ENCODE measurements at places on chromosomes 4 and X.

- no peak for DNase-seq
These were observed 54.1 kb downstream of the ATRX start for GRCh38 chrX:77731821-77732419.

- no peak for DNase-seq
These were observed 29.4 kb downstream of the TBC1D19 start for GRCh38 chr4:26613237-26613636.

- no peak for DNase-seq
These were observed 21.4 kb upstream of the PPP2R2C start for GRCh38 chr4:6493658-6494304.

DNA sequence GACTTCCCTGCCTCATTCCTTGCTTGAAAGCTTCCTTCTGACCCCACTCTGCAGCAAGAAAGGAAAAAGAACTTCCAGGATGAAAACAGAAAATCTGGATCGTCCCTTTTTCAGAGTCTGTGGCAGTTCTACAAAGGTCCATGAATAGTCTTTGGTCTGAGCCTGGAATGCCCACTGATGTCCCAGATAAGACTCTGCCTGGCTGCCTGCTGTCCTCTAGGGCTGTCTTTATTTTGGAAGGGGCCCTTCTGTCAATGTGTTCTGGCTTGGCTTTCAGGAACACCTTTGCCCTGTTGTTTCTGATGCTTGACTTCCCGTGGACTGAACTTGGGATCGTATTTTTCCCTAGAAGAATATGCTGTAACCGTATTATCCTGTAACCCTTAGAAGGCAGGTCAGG, 114.7 kb upstream of the LNX1 start:
- no peak for DNase-seq

- no peak for DNase-seq
These were observed 20.3 kb downstream of the CLRN2 start for GRCh38 chr4:17535242-17535641.

Data from tibial nerve (tissue), 4 donors.